ENCODE measurements at places on chromosomes 11 and 22.

- DNase-seq: no peak
Measured at GRCh38 chr11:7050191-7050590, 29.9 kb downstream of the NLRP14 start.

- no peak for DNase-seq
Measured at GRCh38 chr11:134393638-134394037, 18.4 kb downstream of the B3GAT1 start.

DNA sequence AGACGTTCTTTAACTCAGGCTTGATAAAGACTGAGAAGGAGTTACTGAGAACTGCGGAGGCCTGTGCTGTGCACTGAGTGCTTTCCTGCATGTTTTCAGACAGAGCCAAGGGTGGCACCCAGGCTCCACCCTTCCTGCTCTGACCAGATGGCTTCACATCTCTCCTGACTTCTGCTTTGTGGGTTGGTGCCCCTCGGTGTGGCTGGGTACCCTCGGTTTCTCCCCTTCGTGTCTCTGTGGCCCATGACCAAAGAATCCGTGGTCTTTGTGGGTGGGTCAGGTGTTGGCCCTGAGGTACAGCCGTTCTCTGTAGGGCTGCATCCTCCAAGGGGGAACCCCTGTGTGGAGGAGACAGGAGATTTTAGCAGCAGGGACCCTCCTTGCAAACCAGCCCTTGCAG, 34.3 kb downstream of the GRIK4 start:
- DNase-seq: no peak

- DNase-seq: no peak
Measured at GRCh38 chr22:44738347-44738715, 14.0 kb upstream of the ARHGAP8 start.

- no peak for DNase-seq
Measured at GRCh38 chr22:36395915-36396314, 8.1 kb upstream of the MYH9 start.

- DNase-seq: no peak
Measured at GRCh38 chr11:703506-703905, 2.5 kb upstream of the EPS8L2 start.

- peak; percentile 59 for DNase-seq
Measured at GRCh38 chr11:14578541-14578956, 58.4 kb upstream of the PSMA1 start.

- DNase-seq: no peak
Measured at GRCh38 chr22:23388517-23388890, 191.6 kb downstream of the IGLL1 start.

- DNase-seq: peak; percentile 6
Measured at GRCh38 chr11:17730608-17731462, 3.7 kb upstream of the KCNC1 start.

DNA sequence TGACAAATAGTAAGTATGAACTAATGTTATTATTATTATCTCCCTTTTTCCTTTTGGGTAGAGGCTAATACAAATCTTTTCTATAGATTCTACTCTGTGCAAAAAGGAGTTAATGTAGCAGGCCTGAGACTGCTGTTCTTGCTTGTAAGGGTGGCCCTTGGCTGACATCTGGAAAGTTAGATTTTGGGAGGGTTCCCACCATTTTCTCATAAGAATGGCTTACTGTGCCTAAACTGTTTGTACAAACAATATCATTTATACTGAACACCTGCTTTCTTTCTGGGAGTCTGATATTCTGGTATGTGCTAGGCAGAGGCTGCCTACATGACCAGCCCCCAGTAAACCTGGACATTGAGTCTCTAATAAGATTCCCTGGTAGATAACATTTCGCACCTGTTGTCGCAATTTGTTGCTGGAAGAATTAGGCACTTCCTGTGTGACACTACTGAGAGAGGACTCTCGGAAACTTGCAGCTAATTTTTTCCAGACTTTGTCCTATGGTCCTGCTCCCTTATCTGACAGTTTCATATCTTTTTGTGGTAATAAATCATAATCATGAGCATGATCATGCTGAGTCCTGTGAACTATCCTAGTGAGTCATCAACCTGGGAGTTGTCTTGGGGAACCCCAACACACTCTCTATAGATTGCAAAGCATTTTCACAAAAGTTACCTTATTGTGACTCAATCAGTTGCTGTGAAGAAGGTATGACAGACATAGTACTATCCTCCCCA, 257.7 kb upstream of the CCDC90B start:
- DNase-seq: no peak

DNA sequence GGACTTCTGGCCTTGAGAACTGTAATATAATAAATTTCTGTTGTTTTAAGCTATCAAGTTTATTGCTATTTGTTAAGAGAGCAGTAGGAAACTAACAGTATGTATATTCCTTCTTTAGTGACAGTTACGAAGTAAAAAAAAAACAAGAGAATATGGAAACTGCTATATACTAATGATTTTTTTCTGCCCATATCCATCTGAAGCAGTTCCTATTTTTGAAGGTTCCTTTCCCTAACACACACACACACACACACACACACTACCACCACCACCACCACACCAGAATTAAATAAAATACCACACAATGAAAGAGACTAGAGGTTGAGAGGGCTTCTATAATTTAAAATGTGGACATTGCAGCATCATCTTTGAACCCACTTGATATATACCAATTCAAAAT, 44.4 kb upstream of the CARD18 start:
- DNase-seq: no peak

DNA sequence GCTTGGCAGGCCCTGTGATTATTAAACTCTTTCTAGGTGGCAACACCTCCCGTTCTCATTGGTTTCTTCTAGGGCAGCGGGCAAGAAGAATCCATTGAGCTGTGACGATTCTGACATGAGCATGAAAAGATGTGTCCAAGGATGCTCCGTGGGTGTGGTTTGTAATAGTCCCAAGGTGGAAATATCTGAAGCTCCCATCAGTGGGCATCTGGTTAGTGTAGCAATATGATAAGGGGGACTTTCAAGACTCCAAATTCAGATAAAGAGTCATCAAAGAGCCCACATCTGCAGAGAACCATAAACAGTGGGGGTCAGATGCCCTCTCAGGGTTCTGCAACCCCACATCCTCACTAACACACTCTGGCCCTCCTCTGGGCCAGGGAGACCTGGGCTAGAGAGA, 42.6 kb downstream of the TST start:
- no peak for DNase-seq
